ENCODE measurements at places on chromosomes 7 and 10. TPM values are rescaled to one million over a fixed set of nuclear protein-coding genes. Genes with fewer than 3 reads are reported as not detected.

DNA sequence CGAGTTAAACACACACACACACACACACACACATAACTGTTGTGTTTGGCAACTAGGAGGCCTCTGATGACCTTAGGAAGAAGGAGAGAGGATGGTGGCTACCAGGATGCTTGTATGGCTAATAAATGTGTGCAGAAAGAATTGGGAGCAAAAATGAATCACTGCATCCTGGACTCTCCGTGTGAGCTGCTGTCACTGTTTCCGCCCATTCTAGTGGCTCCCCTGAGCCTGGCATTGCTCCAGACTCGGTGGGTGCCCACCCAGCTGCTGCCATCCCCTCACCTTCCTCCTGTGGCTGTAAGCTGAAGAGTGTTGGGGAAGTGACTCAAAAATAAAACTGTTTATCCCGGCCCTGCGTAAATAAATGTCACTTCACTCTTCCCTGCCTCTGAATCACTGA lies 149.5 kb upstream of the MINDY3 start:
- no peaks in the 10 kb centered on the region for H3K27me3 ChIP-seq
- no peak overlapping the region for H3K4me3 ChIP-seq
- DNase-seq = no peak
- no peak overlapping the region for H3K27ac ChIP-seq
- no peaks in the 10 kb centered on the region for H3K4me1 ChIP-seq

DNA sequence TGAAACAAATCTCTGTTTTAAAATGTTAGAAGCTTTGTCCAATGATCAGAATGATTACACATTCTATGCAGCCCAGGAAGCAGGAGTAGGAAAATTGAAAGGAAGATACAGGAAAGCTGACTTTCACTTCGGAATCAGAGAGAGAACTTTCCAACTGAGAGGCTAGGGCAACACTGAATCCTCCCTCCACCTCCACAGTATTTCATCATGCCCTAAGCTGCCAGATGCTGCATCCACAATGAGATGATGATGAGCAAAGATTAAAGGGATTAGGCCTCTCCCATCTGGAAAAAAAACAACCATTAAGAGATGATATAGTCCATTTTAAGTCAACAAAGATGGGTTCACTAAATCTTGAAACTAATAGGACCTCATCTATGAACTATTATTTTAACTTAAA lies 215.6 kb downstream of the GPR37 start:
- DNase-seq = no peak
- H3K4me1 ChIP-seq = no peaks in the 10 kb centered on the region

GRCh38 chr10:80642661-80643060 lies 105.0 kb downstream of the SH2D4B start:
- no peaks in the 10 kb centered on the region for H3K36me3 ChIP-seq
- H3K4me3 ChIP-seq = no peak overlapping the region
- H3K27me3 ChIP-seq = no peaks in the 10 kb centered on the region
- DNase-seq = no peak
- H3K4me1 ChIP-seq = no peaks in the 10 kb centered on the region

OR2A2 gene
- not detected for polyA plus RNA-seq

DNAJC12 gene
- 17.3 TPM for polyA plus RNA-seq

KEL gene
- 0.31 TPM for polyA plus RNA-seq

CLCN1 gene
- 0.05 TPM for polyA plus RNA-seq
